ENCODE measurements at places on chromosomes 11 and 22.

- DNase-seq: no peak
Observed at GRCh38 chr11:35040221-35040942, 98.6 kb upstream of the CD44 start.

- DNase-seq: no peak
Observed at GRCh38 chr11:2213384-2213842, 41.8 kb upstream of the TH start.

DNA sequence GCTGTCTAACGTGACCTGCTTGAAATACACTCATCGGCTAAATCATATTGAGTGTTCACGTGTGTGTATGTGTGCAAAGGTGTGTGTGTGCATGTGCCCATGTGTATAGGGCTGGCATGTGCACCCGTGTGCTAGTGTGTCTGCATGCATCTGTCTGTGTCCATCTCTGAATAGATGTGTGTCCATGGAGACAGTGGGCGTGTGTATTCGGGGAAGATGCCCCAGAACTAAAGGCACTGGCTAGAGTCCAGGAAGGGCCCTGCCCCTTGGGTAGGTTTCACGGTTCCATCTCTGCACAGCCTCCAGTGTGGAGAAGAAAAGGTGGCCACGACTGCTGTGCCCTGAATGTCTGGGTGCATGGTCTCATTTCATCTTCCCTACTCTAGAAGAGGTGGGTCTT lies 220.3 kb downstream of the MN1 start:
- no peak for DNase-seq

DNA sequence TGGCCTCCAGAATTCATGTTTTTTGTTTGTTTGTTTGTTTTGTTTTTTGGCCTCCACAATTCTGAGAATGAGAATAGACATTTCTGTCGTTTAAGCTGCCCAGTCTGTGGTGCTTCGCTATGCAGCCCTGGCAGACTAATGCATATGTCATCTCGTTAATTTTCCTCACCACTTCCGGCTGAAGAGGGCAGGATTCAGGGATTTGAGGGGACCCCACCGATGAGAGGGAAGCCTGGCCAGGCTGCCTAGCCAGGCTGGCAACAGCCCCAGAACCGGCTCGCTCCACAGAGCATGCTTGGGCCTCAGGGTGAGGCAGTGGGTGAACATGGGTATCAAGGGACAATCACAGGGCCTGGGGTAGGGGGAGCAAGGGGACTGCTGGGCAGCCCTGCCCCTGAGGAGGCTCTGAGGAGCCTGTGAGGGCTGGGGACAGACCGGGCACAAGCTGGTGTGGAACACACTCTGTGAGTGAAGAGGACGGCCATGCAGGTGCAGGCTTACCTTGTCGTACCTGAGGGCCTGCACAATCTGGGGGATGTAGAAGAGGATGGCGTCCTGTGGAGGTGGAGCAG lies 47.8 kb upstream of the SERPIND1 start:
- no peak for DNase-seq

DNA sequence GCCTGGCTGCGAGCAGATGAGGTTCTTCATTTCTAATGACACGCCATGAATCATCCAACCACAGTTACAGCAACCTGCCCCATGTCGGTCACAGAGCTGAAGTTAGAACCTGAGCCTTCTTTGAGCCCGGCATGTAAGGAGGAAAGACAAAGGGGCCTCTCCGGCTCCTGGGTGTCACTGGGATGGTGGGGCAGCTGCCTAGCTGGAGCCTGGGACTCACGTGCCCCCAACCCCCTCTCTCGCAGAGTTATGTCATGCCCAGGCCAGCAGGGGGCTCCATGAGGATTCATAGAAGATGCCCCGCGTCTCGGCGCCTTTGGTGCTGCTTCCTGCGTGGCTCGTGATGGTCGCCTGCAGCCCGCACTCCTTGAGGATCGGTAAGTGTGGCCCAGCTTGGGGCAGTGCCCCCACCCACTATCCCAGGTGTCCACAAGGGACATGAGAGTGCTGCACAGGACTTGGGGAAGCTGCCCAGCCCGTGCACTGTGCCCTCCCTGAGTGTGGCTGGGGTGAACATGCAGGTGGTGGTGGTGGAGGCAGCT lies 148.5 kb downstream of the GRIK4 start:
- DNase-seq: no peak

GRCh38 chr11:2465202-2466068 lies 20.6 kb downstream of the KCNQ1 start:
- no peak for DNase-seq

GRCh38 chr22:44002324-44002723 lies 21.8 kb upstream of the PARVB start:
- no peak for DNase-seq

- DNase-seq: no peak
Observed at GRCh38 chr11:46710821-46711269, 8.2 kb upstream of the F2 start.

DNA sequence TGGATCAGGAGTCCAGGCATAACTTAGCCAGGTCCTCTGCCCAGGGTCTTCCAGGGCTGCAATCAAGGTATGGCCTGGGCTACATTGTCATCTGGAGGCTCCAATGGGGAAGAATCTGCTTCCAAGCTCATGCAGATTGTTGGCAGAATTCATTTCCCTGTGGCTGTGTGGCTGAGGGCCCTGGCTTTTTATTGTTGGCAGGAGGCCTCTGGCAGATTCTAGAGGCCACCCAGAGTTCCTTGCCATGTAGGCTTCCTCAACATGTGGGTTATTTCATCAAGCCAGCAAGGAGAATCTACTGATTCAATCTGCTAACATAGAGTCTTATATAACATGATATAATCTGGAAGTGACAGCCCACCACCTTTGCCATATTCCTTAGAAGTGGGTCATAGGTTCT lies 16.4 kb upstream of the EP300 start:
- no peak for DNase-seq

- no peak for DNase-seq
Observed at GRCh38 chr11:23957314-23957713, 539.5 kb upstream of the LUZP2 start.

DNA sequence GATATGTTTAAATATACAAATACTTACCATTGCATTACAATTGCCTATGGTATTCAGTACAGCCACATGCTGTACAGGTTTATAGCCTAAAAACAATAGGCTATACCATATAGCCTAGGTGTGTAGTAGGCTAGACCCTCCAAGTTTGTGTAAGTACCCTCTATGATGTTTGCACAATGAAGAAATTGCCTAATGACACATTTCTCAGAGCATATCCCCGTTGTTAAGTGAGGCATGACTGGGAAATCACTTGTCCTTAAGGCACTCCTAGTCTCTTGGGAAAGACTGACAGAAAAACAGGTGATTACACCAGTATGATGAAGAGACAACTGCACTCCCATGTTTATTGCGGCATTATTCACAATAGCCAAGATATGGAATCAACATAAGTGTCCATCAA lies 187.2 kb downstream of the SPON1 start:
- DNase-seq: no peak

GRCh38 chr11:73570415-73571114 lies 27.3 kb downstream of the FAM168A start:
- DNase-seq: no peak

GRCh38 chr11:33376331-33377310 lies 119.4 kb downstream of the HIPK3 start:
- no peak for DNase-seq

DNA sequence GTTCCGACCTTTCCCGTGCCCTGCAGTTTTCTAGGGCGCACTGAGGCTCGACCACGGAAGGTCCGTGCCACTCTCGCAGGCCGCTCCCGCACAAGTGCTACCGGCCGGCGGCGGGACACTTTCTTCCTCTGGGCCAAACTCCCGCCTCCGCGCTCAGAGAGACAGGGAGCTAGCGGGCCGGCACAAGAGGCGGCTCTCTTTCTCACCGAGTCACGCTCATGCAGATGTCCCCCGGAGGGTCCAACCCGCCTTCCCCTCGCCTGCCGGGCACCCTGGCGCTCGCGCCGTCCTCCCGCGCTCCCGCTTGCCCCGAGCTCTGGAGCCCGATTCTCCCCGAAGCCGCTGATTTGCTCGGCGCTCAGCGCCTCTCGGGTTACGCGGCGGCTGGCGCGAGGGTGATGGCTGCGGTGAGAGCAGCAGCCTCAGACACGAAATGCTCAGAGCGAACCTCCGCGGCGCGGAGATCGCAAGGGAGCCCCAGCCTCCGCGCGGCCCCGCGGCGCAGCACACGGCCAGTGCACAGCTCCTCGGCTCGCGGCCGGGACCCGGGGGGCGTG lies 1.0 kb downstream of the LMO1 start:
- no peak for DNase-seq

DNA sequence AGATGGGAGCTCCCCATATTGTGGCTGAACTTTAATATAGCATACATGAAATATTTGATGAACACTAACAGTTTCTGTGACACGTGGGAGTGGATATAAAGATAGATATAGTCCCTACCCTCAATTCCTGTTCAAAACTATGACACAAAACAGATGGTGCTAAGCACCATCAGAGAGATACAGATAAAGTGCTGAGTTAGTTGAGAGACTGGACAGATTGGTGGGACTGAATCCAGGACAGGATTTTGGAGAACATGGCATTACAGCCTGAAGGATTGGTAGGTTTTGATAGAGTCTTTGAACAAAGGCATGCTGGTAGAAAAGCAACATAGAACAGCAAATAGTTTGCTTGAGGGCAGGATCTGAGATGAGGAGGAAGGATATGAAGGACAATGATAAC lies 215.1 kb upstream of the SORL1-AS1 start:
- no peak for DNase-seq

GRCh38 chr22:19654338-19654987 lies 59.8 kb upstream of the SEPTIN5 start:
- DNase-seq: no peak

DNA sequence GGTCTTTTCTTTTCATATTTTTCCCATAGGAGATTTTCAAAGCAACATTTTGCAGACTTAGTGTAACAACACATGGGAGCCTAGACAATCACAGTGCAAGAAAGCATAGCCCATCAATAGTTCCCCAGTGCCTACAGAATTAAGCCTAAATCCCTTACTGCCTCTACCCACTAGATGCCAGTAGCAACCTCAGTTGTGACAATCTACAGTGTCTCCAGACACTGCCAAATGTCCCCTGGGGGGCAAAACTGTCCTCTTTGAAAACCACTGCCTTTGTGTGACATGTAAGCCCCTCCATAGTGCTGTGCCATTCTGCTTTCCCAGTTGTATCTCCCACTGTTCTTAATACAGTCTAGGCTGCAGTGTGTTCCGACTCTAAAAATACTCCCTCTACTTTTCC lies 1329.0 kb downstream of the LRRC4C start:
- DNase-seq: no peak

- no peak for DNase-seq
Observed at GRCh38 chr11:40514124-40514523, 945.3 kb downstream of the LRRC4C start.

GRCh38 chr11:128625326-128625725 lies 38.0 kb upstream of the ETS1 start:
- DNase-seq: no peak

- no peak for DNase-seq
Observed at GRCh38 chr11:43987384-43988039, 45.1 kb downstream of the C11orf96 start.

DNA sequence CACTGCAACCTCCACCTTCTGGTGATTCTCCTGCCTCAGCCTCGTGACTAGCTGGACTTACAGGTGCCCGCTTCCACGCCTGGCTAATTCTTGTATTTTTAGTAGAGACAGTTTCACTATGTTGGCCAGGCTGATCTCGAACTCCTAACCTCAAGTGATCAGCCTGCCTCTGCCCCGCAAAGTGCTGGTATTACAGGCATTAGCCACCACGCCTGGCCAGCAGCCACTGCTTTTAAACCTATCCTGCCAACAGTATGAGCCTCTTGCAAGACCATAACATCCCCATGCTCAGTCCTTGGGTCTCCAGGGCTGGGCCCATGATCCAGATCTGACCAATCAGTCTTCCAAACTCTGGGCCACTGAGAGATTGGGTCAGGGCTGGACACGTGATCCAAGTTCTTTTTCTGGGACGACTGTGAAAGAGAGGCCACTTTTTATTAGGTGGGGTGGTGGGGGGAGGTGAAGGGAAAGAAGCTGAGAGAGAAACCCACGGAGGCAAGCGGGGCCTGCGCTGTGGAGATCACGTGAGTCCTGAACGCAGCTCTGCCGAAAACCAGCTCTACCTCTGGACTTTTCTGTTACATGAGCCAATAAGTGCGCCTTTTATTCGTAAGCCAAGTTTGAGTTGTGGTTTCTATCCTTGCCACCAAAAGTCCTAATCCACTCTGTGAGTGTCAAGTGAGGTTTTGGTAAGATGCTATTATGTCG lies 17.9 kb downstream of the ASPHD2 start:
- no peak for DNase-seq

- no peak for DNase-seq
Observed at GRCh38 chr11:57646194-57646798, 3.4 kb downstream of the YPEL4 start.

GRCh38 chr22:31098632-31099110 lies 8.7 kb downstream of the SELENOM start:
- DNase-seq: no peak

GRCh38 chr11:64675450-64676260 lies 47.3 kb downstream of the NRXN2 start:
- DNase-seq: no peak

- no peak for DNase-seq
Observed at GRCh38 chr11:122656073-122656630, 630 bp downstream of the UBASH3B start.

DNA sequence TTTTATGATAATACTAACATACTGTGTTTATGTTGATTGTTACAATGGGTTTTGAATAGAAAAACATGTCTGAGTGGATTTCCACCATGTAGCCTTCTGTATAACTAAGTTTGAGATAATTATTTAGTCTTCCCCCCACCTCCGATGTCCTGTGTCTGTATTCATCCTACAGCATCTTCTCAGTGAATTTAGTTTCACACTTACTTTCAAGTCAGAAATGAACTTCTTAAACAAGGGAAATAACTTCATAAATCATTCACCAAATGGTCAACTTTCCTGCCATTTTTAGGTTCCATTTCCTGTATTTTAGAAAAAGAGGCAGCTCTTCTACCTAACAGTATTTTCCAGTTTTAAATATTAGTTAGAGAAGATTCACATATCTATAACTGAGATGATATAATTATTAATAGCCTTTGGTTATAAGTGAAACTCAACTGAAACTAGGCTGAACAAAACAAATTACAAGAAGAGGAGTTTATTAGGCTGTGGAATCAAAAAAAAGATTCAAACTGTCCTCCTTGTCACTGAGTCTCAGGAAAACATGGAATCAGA lies 3.5 kb downstream of the OR51B5 start:
- no peak for DNase-seq

DNA sequence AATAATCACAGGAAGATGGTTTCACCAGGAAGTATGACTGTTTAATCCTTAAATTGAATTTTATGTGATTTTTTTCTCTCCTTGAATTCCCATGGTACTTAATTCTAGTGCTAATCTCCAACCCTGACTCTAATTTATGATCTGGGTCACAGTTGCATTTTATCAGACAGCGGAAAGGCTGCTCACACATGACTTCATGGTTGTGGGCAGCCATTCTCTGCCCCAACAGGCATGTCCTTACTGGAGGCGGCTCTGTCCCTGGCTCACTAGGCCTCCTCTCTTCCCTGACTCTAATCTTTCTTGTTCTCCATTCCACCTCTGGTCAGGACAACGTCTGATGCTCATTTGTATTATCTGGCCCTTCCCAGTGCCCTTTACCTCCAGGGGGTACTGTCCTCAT lies 184.4 kb downstream of the CHST1 start:
- DNase-seq: no peak

GRCh38 chr22:42459287-42460063 lies 27.3 kb upstream of the NFAM1 start:
- DNase-seq: no peak

Data from esophagus squamous epithelium (tissue), 5 donors.